Fibroblast of villous mesenchyme (primary cell): ENCODE measurements at places on chromosomes 5 and 9. TPM values are rescaled to one million over a fixed set of nuclear protein-coding genes. Genes with fewer than 3 reads are reported as not detected.

The CORO2A gene
- total RNA-seq, result 0.32 and 2.2 TPM in 2 replicates

The PCDHB12 gene
- under 0.01 TPM in 1 of 2 replicates, not detected in the other for total RNA-seq

The ACOT12 gene
- not detected in 2 replicates for total RNA-seq

The CNTNAP3B gene
- total RNA-seq, result under 0.01 and 0.97 TPM in 2 replicates

The SLC1A1 gene
- total RNA-seq, result 17.7 and 34.1 TPM in 2 replicates
